Activated T-cell treated with anti-CD3 and anti-CD28 coated beads, Interleukin-2, amount 50 U/mL, for 4 hours (primary cell): ENCODE measurements at places on chromosomes 6 and 20.

DNA sequence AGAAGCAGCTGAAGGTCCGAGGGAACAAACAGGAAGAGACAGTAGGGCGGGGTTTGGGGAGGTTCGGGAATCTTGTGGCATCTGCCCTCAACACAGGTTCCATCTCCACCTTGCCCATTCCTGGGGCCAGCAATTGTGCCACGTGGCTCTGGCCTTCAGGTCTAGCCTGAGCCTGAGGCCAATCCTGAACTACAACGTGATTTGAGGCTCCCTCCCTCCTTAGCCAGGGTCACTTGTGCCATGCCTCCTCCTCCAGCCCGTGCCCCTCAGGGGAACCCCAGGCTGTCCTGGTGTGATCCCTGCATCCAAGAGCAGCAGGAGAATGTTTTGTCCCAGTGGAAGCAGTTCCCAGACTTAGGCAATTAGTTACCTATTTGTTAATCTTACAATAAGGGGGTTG is 3.0 kb downstream of the CST9 start:
- DNase-seq = no peak

DNA sequence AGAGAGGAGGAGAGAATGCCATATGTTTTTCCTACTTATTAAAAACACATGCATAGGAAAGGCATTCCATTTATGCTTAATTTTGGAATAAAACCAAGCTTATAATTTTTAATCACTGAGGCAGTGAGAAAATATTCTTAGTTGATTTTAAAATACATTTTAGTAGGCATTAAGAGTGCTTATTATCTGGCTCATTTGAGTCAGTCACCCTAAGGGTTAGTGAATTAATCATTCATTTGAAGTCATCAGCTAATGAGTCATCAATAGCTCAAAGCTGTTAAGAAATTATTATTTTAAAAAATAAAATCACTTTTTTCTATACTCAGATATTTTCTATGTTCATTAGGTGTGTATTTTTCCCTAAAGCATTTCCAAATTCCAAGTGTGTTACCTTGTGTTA is 81.6 kb downstream of the TMEM200A start:
- DNase-seq = no peak

GRCh38 chr20:35597186-35597585 is 18.4 kb upstream of the SPAG4 start:
- DNase-seq = no peak

- DNase-seq = no peak
Measured at GRCh38 chr6:131356161-131356560, 216.9 kb upstream of the ARG1 start.

DNA sequence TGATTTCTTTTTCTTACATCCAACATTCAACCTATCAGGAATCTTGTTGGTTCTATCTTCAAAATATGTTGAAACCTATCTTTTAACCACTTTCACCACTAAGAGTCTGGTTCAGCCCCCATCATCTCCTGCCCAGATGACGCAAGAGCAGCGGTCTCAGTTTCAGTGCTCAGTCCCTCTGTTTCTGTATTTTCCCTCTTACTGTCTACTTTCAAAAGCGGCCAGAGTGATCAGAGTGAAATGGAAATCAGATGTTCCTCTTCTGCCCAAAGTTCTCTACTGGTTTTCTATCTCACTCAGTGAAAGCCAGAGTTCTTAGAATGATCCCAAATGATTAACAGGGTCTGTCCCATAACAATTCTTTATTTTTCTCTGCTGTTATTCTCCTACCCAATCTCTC is 147.9 kb upstream of the PDE7B start:
- no peak for DNase-seq

DNA sequence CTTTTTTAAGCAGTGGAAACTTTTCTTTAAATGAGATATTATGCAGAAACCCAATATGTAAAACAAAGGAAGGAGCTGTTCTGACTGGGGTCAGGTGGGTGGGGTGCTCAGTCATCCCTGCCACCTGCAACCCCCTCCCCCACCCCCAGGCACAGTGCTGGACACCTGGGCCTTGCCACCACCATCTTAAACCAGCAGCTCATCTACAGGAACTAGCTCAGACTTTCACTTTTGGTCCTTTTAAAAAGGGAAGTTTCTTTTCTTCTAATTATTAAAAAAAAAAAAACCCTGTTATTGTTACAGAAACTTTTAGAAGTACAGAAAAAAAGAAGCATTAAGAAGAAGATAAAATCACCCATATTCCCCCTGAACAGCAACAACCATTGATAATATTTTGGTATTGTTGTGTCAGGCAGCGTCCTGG is 37.1 kb downstream of the PPP1R16B start:
- peak; percentile 55 for DNase-seq

GRCh38 chr6:3970097-3970496 is 108.8 kb downstream of the FAM217A start:
- DNase-seq = no peak

- DNase-seq = no peak
Measured at GRCh38 chr20:64256282-64256935, 861 bp downstream of the PCMTD2 start.

DNA sequence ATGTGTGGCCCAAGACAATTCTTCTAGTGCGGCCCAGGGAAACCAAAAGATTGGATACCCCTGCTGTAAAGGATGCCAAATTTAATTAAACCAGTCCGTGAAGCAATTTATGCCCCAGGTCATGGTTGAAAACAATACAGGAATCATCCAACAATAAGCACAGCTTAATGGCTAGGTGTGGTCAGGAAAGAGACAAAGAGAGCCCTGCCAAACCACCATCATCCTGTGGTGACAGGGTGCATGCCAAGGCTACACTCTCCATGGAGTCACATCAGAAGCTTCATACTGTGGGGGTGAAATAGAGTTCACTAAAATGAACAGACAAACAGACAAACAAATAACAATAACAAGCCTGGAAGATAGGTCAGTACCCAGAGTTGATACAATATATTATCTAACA is 62.7 kb downstream of the DZANK1 start:
- DNase-seq = no peak

DNA sequence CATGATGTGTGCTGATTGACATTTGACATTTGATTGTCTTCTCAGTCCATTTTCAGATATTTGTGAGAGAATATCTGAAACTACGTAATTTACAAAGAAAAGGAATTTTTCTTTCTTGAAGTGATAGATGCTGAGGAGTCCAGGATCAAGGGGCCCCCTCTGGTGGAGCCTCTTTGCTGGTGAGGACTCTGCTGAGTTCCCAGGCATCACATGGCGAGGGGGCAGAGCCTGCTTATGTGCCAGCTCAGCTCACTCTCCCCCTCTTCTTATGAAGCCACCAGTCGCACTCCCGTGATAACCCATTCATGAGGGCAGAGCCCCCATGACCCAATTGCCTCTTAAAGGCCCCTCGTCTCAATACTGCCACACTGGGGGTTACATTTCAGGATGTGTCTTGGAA is 91.3 kb downstream of the RPP40 start:
- DNase-seq = no peak

- no peak for DNase-seq
Measured at GRCh38 chr20:54706581-54706980, 231.2 kb downstream of the DOK5 start.

- DNase-seq = no peak
Measured at GRCh38 chr6:1622851-1623768, 13.4 kb downstream of the FOXC1 start.

DNA sequence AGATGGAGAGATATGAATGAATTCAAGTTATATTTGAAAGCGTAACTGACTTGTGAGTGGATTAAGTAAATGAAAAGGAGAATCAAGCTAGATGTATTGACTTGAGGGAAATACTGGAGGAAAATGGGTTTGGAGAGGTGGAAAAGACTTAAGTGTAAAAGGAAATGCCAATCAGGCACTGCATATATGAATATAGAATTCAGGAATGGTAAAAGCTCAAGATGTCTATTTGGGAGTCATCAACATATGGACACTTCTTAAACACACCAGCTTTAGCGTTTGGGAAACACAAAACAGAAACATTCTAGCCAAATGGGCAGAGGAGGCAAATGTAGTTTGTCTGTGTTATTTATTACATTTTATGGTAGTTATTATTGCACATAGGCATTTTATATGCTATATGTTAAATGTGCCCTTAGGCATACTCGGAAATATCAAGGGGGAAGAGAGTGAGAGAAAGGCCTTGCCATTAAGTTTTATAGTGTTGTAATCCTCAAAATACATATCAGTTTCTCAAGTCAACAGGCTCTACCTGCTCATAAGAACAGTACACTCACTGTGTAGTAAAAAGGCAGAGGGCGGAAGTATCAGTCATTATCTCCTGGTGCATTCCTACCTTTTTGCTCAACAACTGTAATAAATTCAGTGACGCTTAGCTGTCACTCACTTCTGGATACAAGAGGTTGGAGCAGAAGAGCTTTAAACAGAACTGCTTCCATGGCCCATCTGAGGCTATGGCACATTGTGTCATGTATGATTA is 33.7 kb upstream of the ME1 start:
- DNase-seq = no peak

GRCh38 chr6:121460170-121460569 is 24.7 kb downstream of the GJA1 start:
- DNase-seq = no peak

- DNase-seq = no peak
Measured at GRCh38 chr6:25332655-25333071, 53.5 kb downstream of the CARMIL1 start.

GRCh38 chr6:1592852-1593251 is 16.9 kb upstream of the FOXC1 start:
- DNase-seq = no peak

DNA sequence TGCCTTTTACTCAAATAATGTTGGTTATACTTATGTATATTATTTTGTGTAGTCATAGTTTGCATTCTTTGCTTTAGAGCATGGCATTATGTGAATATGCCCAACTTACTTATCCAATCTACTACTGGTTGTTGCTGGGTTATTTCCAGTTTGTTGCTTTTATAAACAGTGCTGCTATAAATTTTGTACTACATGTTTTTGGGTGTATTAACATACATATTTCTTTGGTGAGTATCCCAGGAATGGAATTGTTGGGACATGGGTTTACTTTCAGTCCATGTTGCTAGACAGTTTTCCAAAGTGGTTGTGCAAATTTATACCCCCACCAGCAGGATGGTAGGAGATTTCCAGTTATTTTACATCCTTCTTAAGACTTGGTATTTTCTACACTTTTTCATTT is 157.1 kb upstream of the THEMIS start:
- DNase-seq = no peak

- DNase-seq = no peak
Measured at GRCh38 chr6:154538640-154539191, 28.2 kb upstream of the CNKSR3 start.

GRCh38 chr20:16308754-16309153 is 264.5 kb downstream of the KIF16B start:
- DNase-seq = no peak

- DNase-seq = no peak
Measured at GRCh38 chr6:116472706-116473105, 11.5 kb downstream of the CALHM6 start.

- DNase-seq = no peak
Measured at GRCh38 chr6:134413241-134413643, 95.3 kb upstream of the SGK1 start.

GRCh38 chr20:64140061-64140931 is 24.0 kb upstream of the MYT1 start:
- no peak for DNase-seq

GRCh38 chr20:23148731-23149570 is 62.8 kb upstream of the CD93 start:
- DNase-seq = no peak

GRCh38 chr20:16001286-16001685 is 572.0 kb downstream of the KIF16B start:
- DNase-seq = no peak

DNA sequence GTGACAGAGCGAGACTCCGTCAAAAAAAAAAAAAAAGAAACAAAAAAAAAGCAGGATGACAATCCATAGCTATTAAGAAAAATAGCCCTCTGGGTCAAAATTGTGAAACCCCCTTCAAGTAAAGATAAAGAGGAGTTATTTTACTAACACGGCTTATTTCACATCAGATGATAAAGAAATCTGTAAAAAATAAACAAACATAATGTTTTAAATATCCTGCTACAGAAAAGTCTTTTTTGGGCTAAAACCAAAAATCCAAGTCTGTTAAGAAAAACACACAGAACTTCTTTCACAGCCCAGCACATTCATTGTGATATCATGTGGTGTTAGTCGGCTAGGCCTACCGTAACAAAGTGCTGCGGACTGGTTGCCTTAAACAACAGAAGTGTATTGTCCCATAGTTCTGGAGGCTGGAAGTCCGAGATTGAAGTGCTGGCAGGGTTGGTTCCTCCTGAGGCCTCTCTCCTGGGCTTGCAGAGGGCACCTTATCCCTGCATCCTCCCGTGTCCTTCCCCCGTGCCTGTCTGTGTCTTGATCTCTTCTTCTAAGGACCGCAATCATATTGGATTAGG is 239.2 kb upstream of the TAB2 start:
- DNase-seq = no peak

GRCh38 chr20:10961651-10962288 is 288.0 kb upstream of the JAG1 start:
- DNase-seq = no peak

DNA sequence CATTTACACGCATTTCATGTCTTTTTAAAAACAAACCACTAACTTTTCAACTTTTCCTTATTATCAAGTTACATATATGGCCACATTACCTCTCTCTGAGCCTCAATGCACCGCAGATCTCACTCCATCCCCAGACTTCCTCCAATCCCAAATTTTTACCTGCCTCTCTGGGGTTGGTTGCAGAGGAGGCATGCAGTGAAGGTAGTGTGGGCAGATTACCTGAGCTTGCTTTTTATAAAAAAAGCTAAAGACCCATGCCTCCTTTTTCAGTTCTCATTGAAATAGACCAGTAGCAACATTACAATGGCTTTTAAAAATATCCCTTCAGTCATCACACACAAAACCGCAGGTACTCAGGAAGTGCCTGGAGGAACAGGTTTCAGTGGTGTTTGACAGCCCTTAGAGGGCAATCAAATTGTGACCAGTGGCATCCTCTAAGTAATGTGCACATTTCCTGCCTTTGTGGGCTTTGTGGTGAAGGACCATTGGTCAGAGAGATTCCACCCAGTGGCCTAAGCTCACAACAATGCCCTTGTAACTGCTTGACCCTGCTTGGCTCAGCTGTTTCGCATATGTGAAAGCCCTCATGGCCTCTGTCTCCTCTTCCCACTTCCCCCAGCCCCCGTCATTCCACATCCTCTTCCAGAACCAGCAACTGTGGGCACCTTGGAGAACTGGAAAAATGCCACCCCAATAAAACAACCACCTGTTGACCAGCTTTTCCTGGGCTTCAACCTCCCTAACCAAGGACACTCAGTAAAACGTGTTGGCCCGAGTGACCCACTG is 30.2 kb upstream of the IL17A start:
- DNase-seq = no peak

DNA sequence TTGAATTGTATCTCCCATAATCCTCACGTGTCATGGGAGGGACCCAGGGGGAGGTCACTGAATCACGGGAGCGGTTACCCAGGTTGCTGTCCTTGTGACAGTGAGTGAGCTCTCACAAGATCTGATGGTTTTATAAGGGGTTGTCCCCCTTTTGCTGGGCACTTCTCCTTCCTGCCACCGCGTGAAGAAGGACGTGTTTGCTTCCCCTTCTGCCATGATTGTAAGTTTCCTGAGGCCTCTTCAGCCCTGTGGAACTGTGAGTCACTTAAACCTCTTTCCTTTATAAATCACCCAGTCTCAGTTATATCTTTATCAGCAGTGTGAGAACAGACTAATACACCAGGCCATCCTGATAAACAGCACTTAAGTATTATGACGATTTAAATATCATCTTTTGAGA is 9.0 kb upstream of the MRGBP start:
- no peak for DNase-seq

- DNase-seq = no peak
Measured at GRCh38 chr20:61387204-61387953, 135.3 kb downstream of the CDH4 start.

- no peak for DNase-seq
Measured at GRCh38 chr6:170207586-170208181, 83.2 kb downstream of the DLL1 start.
